ENCODE measurements at places on chromosomes 12 and 14.

DNA sequence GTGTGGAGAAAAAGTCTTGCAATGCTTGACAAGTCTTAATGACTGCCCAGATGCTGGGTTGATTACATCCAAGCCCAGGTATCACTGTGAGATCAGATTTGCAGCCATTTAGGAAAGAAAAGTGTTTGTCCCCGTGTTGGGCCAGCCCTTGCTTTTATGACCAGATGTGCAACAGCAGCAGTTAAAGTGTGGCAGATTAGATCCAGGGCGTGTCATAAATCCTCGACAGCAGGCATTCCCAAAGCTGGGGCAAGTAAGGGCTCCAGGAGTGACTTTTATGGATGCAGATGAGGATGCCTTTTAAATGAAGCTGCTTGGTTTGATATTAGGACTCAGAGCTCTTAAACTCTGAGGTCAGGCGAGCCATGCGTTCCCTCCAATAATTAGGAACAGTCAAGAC, 1.7 kb downstream of the SMOC1 start:
- DNase-seq = no peak

- no peak for DNase-seq
Observed at GRCh38 chr12:92942905-92943304, 13.8 kb upstream of the EEA1 start.

GRCh38 chr12:113638460-113638775, 166.7 kb upstream of the LHX5 start:
- DNase-seq = no peak

GRCh38 chr14:65229748-65230728, 127.7 kb upstream of the MAX start:
- peak; percentile 91 for DNase-seq

DNA sequence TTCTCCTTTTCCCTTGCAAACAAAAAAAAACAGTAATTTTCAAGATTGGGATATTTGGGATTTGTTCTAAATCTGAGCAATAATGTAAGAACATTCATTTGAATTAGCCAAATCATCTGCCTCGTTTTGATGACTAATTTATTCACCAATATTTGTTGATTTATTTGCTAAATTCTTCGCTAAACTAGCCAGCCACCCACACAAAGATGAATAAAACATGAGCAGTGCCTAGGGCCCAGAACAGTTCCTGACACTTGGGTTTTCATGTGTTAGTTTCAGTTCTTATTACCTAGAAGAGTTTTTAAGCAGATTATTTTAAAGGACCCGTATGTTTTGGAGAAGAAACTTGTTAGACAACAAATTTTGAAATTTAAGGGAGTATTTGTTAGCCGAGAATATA, 1.4 kb downstream of the ETNK1 start:
- no peak for DNase-seq

- peak; percentile 79 for DNase-seq
Observed at GRCh38 chr12:10722502-10722904, 620 bp downstream of the YBX3 start.

DNA sequence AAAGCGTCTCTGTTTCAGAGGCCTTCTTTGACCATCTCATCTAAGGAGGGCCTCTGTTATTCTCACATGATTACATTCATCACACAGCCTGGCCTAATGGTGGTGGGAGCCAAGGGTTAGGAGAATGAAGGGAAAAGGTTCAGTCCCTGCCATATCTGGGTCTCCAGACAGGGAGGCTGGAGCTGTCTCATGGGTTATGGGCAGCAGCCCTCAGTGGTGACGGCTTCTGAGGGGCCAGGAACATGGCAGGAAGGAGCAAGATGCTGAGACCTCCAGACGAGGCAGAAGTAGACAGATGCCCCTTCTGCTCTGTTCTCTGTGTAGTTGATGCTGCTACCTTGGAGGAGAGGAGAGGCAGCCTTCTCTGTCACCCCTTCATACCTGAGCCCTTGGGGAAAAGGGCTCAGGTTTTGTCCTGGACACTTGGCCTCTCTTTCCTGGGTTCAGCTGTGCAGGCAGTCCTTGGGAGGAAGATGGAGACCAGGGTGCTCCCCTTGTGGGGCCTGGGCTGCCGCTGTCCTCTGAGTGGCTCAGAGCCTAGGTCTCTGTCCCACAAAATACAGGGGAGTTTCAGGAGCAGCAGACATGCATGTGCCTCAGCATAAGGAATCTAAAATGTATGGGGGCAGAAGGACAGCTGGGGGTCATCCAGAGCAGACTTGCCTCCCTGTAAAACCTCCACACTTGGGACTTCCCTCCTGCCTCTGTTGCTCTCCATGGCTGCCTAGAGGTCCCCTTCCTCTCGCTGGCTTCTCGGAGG, 3.6 kb downstream of the IFI27L2 start:
- no peak for DNase-seq

DNA sequence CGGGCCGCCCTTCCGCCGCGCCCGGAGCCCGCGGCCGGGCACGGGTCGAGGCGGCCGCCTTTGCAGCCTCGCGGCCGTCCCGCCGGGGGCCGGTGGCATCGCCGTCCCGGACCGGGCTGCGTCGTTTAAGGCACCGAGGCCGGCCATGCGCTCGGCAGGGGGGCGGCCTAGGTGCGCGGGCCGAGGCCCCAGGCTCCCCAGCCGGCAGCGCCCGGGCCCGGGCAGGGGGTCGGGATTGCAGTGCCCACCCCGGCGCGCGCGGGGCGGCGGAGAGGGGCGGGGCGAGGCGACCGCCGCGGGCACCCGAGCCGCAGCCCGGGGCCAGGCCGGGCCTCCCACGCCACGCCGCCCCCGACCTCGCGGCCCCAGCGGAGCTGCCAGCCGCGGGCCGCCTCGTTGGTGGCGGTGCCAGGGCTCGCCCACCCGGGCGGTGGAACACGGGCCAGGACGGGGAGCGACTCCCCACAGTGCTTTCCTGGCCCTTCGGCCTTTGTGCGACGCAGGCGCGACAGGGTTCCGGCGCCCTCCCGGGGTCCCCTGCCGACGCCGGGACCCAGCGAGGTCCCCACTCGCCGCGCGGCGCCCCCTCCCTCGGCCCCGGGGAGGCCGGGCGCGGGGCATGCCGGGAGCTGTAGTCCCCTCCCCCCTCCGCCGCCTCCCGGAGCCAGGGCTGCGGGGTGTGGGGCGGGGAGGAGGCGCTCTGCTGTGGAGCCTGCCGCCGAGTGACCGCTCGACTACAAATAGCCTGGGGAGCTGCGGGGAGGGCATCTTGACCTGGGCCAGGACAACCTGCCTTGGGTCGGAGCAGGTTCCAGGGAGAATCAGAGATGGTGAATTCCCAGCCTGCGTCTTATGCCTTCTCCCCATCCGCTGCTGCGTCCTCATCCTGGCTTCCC, 769 bp downstream of the FKBP4 start:
- peak; percentile 38 for DNase-seq

GRCh38 chr12:124392667-124393413, 97.9 kb downstream of the RFLNA start:
- peak; percentile 57 for DNase-seq

- no peak for DNase-seq
Observed at GRCh38 chr14:68374682-68375081, 418.2 kb downstream of the ZFP36L1 start.

DNA sequence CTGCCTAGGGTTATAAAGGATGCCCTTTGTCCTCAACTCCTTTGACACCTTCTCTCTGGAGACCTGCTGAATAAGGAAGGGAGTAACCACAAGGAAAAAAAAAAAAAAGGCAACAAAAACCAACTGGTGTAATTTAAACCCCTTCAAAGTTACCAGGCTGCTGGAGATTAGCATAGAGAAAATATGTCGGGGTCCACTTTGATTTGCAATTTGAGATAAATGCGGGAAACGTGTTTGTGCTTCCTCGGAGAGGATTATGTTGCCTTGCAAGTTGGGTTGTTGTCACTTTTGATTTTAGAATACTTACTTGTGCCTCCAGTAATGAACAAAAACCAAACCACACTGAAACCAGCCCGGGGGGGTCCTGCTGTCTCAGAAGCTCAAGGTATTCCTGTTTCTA, 200.2 kb upstream of the MYL2 start:
- DNase-seq = no peak

GRCh38 chr14:84825481-84826251, 704.3 kb upstream of the FLRT2 start:
- no peak for DNase-seq

Data from NCI-H510A treated with DMSO at 0.1 percent for 48 hours (cell line).